HCEC 1CT (cell line): ENCODE measurements at places on chromosomes 2 and 18.

DNA sequence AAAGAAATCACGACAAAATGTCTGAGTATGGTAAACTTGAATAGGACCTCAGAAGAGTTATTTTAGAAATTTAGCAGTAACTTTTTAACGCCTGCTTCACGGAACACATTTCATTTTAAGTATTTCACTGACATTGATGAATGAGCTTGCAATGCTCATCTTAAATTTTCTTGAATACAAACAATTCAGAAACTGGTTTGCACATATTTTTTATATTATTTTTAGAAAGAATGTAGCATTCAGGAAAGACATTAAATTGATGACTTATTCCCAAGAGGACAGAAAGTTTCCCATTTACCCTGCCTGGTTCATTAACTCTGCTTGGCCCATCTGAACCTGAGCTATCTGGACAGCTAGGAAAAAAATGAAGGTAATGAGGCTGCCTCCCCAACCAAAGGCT lies 89.3 kb downstream of the MBD2 start:
- no peak for DNase-seq

DNA sequence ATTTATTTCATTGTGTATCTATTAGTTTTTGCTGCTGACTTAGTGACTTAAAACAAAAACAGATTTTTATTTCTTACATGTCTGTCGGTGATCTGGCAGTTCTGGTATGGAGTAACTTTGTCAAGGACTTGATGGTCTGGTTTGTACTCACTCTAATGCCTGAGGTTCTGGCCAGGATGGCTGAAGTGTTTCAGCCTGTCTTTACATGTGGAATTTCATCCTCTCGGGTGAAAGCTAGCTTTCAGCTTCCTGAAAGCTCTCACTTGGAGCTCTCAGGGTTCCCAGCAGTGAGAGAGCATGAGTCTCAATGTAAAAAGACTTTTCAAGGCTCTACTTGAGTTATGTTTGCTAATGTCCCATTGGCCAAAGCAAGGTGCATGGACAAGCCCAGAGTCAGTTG lies 216.4 kb downstream of the NR4A2 start:
- DNase-seq: no peak

- DNase-seq: no peak
Observed at GRCh38 chr2:149877074-149877473, 289.5 kb upstream of the MMADHC start.

DNA sequence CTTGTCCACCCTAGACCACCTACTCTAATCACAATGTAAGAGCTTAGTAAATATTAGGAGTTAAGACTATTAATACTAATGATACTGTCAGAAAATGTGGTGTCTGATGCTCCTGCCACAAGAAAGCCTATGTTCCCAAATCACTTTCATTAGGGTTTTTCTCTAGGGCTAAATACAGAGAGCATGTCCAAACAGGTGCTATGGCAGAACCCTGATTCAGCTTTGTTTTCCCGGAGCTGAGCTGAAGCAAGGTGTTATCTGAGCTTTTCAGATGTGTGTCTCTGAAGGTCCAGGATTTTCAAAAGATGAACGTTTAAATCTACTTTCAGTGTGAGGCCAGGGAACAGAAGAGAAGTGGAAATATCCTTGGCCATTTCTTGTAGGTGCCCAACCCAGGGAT lies 40.6 kb downstream of the CPO start:
- no peak for DNase-seq

DNA sequence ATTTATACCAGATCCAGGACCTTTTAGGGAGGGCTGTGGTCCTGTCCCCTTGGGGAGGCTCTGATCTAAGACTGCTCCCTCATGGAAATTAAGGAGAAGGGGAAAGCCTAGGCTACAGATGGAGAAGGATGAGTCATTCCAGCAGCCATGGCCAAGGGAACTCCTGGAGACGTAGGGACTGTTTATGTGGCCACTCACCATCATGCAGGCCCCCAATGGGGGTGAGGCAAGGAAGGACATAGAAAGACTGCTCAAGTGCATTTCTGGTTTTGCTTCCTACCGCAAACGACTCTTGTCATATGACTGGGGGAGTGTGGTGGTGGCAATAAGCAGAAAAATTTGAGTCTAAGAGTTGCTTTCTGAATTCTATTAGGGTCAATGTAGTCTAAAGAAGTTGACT lies 54.0 kb upstream of the CYP1B1 start:
- no peak for DNase-seq

DNA sequence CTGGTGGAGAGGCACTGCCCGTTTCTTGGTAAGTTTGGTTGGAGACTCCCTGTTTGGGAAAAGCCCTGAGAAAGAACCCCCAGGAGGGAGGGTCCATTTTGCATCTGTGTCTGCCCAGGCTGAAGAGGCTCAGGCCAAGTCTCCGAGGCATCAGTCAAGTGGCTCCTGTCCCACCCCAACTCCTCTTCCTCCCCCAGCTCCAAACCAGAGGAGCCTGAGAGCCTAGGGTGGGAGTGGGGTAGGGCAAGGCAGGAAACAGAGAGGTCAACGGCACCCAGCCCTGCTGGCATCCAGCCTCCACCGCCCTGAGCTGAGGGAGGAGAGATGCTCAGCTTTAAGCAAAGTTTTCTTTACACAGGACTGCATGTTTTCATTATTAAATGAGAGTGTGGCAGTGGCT lies 38.2 kb downstream of the CYP27C1 start:
- DNase-seq: no peak

- no peak for DNase-seq
Observed at GRCh38 chr2:148031152-148031551, 10.3 kb downstream of the MBD5 start.

DNA sequence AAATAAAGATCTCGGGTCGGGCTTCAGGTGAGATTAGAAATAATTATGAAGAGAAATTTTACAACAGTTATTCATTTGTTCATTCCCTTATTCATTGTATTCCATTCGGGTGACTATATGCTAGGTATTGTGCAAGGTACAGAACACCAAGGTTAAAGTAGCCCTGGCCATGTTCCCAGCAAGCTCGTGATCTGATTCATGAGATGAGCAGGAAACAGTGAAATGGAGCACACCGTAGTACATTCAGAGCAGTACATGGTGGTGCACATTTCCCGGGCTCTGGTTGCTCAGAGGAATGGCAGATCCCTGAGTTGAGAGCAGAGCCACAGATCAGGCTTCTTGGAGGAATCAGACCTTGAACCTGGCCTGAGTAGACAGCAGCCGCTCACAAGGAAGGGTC lies 87.7 kb downstream of the PRKRA start:
- peak; percentile 39 for DNase-seq

DNA sequence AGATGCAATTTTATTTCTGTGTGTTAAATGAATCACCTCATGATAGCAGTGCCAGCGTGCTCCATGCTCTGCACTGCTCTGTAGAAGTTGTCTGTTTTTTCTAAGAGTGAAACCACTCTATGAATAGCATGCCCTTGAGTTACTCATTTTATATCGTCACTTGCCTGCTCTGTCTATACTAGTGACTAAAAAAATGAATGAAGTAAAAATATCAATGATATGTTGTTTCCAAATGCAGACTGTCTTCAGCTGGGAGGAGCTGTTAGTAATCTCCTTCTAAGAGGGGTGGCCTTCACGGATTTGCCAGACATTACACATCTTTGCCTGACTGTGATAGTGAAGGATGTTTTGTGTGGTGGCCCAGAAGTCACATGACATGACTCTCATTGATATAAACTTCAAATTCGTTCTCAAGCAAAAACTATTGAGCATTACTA lies 852.1 kb downstream of the CNTNAP5 start:
- peak; percentile 9 for DNase-seq

DNA sequence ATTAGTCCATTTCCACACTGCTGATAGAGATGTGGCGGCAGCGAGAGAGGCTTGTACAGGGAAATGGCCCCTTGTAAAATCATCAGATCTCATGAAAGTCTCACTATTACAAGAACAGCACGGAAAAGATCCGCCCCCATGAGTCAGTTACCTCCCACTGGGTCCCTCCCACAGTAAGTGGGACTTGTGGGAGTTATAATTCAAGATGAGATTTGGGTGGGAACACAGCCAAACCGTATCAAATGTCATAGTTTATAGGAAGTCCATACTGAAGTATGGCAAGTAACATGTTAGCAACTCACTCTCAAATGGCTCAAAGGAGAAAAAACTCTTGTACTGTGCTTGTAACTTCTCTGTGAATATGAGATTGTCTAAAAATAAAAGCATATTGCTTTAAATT lies 56.1 kb downstream of the FARP2 start:
- peak; percentile 79 for DNase-seq

DNA sequence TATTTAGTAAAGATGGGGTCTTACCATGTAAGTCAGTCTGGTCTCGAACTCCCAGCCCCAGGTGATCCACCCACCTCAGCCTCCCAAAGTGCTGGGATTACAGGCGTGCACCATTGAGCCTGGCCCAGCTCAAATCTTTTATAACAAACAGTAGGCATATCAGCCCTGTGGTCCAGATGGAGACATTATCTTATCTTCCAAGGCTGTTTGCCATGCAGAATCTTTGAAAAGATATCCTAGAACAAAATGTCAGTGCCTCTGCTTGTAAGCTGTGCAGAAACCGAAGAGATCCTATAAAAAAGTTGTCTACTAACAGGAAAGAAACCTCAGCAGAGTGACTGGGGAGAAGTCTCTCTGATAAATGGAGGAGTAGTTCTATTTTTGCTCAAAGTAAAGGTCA lies 142.1 kb downstream of the PTH2R start:
- DNase-seq: no peak

- no peak for DNase-seq
Observed at GRCh38 chr18:55570966-55571365, 17.0 kb downstream of the TCF4 start.

- DNase-seq: no peak
Observed at GRCh38 chr2:5589183-5589582, 103.0 kb upstream of the SOX11 start.

DNA sequence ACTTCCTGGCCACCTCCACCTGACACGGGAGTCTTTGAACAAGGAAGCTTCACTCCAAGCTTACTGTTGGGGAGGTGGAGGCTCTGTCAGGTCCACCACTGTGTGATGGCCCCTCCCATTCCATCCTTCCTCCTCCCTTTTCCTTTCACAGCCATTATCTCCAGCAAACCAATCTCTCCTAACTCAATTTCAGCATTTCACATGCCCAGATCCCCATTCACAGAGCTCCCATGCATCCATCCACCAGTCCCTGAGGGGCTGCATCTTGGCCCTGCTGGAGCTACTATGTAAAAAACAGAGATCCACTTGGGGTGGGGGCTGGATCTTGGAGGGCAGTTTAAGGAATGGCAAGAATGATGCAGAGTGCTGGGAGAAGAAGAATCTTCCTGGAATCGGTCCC lies 129.0 kb upstream of the COPS8 start:
- DNase-seq: no peak

DNA sequence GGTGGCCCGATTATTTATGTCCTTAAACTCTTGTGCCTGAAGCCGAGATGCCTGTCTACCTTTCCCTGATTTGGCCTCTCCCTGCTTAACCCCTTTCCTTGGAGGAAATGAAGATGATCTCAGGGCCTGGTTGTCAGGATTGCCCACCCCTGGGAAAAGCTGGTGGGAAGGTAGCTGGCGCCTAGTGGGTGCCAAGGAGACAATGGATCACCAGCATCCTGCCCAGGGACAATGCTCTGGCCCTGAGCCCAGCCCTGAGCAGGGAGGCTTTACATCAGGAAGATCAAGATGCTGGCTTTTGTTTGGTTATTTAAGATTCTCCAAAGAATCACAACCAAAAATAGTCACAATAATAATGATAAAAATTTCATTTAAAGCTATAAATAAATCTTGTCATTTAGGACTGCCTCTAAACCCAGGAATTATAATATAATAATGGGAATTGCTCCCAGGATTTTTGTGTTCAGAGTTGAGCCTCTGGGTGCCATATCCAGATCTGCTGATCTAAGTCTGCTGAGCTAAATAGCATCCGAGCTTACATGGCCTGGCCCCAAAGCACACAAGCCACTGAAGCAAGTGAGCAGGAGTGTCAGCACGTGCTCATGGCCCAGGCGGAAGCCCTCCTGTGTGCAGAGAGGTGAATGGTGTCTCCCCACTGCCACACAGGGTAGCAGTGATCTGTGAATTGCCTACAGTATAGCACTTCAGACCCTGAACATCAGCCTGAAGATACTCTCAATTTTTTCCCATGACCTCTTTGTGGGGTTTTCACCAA lies 57.8 kb upstream of the MAP3K20 start:
- no peak for DNase-seq

GRCh38 chr2:25252291-25253152 lies 84.1 kb upstream of the POMC start:
- no peak for DNase-seq

DNA sequence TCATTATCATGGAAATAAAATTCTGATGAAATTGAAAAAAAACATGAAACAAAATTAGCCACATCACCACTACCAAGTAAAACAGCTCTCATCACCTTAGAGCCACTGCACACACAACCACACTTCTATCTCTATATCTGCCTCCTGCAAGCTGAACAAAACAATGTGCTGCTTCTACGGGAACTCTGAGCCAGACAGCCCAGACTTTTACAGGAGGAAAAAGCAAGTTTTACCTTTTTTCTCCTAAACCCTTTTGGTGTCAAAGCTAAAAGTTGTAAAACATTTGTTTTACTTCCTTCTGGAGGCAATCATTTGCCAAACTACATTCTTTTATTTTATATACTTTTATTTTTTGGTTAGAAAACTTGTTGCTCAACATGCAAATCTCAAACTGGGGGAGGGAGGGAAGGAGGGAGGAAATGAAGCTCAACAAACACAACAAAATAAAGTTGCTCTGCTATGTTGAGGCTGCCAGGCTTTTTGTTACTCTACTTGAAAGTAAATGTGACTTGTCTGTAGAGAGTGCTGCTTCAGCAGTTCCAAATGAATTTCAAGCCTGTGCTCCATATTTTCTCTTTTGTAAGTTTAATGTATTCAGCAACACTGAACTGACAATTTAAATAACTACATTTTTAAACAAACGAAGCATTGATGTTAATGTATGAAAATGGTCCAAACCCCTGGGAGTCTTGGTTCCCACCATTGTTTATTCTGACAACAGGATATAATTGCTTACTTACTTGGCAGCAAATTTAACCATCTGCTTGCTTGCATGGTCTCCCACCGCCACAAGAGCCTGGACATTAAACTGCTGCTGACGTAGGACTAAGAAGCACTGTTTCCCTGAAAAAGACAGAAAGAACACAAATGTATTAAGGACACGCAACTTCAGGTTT lies 24.5 kb downstream of the DARS1 start:
- DNase-seq: no peak

DNA sequence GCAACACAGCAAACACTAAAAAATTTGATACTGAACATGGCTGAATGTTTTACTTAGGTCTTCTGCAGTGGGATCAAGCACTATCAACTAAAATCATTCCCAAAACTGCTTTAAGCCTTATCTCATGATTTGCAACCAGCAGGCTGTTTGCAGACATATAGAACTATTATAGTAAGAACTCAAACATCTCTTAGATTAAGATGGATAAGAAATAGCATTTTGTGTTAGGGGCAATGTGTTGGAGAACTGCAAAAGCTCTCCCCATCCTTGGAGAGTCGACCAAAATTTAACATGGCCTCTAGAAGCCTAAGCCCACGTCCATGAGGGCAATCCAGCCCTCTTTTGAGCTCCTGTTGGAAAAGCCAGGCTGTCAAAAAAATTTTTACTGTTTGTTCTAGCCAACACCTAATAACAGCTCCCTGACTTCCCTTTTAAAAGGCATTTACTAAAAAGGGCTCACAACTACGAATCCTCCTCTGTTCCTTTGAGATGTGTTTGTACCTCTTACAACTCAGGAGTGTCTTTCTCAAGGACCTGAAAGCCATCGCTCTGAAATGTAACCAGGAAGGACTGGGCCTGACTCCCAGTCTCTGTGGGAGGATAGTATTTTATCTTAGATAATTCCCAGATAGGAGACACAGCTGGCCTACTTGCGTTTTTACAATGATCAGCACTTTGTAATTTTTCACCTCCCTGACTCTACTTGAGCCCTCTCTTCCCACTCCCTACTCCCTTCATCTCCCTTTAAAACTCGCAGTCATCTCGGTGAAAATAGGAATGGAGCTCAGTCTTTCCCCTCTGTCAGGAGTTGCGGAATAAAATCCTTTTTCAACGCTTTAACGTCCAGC lies 1.4 kb downstream of the KRCC1 start:
- no peak for DNase-seq
